ENCODE measurements at places on chromosomes 13 and 19.

GRCh38 chr13:56501750-56502149 lies 639.0 kb upstream of the PRR20A start:
- no peak for DNase-seq

GRCh38 chr13:94160875-94161274 lies 318.6 kb downstream of the DCT start:
- DNase-seq: peak; percentile 27

DNA sequence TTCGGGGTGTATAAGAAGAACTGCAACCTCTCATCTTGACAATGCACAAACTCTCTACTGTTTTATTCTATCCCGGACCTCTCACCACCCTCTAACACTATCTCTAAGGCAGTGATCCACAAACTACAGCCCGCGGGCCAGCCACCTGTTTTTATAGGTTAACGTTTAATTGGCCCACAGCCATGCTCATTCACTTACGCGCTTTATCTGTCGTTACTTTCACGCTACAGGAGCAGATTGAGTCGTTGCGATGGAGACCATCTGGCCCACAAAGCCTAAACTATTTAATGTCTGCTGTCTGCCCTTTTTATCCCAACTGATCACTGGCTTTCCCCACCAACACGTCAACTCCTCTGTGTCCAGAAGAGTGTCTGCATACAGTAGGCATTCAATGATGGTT lies 158.9 kb downstream of the CACNA1A start:
- no peak for DNase-seq

GRCh38 chr19:30631033-30631370 lies 258.8 kb downstream of the ZNF536 start:
- no peak for DNase-seq

DNA sequence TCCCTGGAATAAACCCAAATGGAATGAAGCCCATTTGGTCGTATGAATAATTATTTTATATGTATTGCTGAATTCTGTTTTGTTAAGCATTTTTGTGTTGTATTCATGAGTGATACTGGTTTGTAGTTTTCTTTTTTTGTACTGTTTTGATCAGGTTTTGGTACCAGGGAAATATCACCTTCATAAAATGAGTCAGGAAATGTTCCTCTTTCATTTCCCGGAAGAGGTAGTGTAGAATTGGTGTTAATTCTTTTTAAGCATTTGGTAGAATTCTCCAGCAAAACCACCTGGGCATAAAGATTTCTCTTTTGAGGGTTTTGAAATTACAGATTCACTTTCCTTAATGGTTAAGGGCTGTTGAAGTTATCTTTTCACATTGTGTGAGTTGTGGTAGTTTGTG lies 13.3 kb downstream of the SPATA13 start:
- no peak for DNase-seq

GRCh38 chr19:45918721-45919120 lies 4.1 kb upstream of the NANOS2 start:
- DNase-seq: no peak

DNA sequence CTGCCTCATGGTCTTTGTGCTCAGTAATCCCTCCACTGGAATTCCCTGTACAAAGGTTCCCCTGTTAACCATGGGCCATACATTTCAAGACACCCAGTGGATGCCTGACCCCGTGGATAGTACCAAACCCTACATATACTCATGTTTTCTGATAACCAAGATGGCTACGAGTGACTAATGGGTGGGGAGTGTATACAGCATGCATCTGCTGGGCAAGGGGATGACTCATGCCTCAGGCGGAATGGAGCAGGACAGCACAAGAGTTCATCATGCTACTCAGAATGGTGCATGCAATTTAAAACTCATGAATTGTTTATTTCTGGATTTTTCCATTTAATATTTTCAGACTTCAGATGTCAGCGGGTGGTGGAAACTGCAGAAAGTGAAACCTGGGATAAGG lies 13.3 kb upstream of the FGF9 start:
- no peak for DNase-seq

DNA sequence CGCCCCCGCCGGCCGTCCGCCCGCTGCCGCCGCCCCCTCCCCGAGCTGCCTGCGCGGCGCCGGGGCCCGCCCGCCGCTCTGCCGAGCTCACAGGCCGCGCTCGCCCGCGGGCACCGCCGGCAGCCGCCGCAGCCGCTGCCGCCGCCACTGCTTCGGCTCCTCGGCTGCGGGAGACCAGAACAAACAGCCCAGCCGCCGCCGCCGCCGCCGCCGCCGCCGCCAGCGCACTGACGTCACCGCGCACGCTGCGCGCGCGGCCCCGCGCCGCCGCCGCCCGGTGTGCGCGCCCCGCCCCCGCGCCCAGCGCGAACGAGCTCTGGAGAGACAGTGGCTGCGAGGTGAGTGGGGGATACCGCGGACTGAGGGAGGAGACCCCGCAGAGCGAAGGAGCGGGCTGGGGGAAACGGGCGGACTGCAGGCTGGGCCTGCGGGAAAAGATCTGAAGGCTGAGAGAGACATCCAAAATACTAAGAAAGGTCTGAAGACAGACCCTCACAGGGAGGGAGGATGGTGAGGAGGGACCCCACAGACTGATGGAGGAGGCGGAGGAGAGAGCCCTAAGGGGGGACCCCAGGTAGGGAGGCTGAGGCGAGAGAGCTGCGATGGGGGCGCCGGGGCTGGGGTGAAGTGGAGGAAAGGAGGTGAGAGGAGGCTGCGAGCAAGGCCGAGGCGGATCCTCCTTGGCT lies at the start of gene BRD4:
BRD4 (minus strand) TSS at position 229 of the 686 bp plus-strand sequence. CDS start 59,440 bp downstream, outside the sequence.
- DNase-seq: peak; percentile 63

GRCh38 chr13:18946738-18947137 lies 234.9 kb downstream of the TUBA3C start:
- DNase-seq: no peak

DNA sequence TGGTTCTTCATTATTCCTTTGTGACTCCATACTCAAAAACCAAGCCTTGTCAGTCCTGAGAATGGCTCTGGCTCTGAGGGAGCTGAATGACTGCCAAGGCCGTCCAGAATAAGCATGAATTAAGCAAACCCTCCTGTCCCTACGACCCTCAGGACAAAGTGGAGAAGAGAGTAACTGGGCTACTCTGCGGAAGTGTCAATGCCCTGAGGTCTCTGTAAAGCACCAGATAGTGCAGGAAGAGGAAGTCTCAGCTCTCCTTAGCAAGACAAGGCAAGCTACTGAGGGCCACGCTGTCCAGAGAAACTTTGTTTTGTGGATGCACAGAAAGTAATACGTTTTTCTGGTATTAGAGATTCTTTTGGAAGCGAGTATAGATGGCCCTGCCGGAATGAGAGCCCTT lies 94.1 kb downstream of the RNASEH2B start:
- no peak for DNase-seq

DNA sequence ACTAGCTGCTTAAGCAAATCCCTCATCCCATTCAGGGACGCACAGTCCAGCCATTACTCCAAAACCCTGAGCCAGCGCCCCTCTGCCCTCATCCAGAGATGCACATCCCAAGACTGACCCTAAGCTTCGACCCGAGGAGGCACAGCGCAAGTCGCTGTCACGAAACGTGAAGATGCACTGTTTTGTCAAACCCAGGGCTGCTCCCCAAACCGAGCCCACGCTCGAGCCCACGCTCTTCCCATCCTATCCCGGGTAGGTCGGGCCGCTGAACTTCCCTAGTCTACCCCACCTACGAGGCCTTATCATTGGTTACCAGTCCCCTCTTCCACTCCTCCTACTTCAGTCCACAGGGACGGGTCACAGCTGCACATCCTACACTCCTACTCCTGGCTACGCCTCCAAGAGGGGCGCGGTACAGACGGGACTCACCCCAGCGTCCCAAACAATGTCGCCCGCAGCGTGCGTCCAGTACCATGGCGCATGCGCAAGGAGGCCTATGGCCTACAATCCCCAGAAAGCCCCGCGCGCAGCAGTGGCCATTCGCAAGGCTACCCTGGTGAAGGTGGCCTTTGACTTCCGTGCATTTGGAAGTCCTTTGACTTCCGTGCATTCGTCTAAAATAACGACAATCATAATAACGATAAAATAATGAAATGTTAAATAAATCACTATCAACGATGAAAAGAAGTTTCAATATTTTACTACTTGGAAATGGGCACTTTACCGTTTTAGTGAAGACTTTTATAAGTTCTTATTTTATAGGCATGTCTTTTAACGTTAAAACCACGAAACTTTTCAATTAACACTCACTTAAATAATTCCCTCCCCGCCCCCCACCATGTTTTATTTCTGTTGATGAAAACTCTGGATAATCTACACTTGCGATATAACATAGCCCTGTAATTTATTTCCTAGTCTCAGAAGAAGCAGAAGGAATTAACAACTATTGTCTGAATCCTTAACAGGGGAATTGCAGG lies at the start of gene ZNF285:
ZNF285 (minus strand) TSS at position 470 of the 977 bp plus-strand sequence. CDS start 4,395 bp downstream, outside the sequence.
- no peak for DNase-seq

DNA sequence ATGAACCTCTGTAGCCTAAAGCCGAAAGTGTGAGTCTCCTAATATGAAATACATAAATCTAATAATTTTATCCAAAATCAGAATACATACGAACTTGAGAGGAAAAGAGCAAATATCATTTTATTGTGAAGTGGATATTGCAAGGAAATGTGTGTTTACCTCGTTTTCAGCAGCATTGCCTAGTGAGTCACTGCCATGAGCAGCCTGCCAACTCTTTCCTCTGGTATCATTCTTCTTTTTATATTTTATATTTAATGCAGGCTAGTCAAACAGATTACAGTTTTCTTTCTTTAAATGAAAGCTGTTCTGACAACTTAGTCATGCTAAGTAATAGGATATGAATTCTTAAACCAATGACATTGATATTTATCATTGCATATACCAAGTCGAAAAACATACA lies 44.2 kb downstream of the EDNRB start:
- no peak for DNase-seq
